ENCODE measurements at places on chromosomes 16 and 17.

- DNase-seq = no peak
Measured at GRCh38 chr16:47162670-47163420, 19.1 kb upstream of the NETO2 start.

- no peak for DNase-seq
Measured at GRCh38 chr16:85418978-85419491, 194.1 kb upstream of the GSE1 start.

DNA sequence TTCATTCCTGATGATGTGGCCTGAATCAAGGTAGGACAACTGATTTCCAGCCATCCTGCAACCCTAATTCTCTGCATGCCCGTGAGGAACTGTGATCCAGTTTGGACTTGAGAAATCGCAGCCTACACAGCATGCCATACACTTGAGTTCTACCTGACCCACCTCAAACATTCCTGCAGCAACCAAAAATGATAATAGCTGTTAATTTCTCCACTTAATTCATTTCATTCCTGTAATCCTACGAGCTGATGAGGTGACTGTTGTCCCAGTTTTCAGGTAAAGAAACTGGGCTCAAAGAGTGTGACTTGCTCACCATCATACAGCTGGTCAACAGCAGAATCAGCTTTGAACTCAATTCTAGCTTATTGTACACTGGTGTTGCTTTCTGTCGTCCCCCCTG is 2.2 kb upstream of the GAS7 start:
- no peak for DNase-seq

- no peak for DNase-seq
Measured at GRCh38 chr17:27469256-27469655, 13.0 kb downstream of the KSR1 start.

DNA sequence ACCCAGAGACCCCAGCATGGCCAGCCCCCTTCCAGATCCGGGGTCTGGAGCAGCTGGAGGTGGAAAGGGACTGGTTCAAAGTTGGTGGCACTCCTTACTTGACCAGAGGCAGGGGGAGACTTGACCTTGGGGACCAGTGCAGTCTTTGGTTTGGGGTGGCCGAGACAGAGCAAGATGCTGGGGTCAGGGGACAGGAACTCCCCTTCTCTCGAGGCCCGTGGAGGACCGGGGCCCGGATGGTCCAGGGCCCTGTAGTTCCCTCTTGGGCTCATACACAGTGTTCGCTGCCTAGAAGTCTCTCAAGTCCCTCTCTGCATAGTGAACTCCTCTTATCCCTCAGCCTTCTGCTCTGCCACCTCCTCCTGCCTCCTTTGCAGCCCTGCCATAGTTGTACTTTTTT is 601 bp upstream of the PRSS33 start:
- no peak for DNase-seq

- DNase-seq = no peak
Measured at GRCh38 chr17:76111956-76112355, 8.4 kb upstream of the EXOC7 start.

GRCh38 chr17:57559226-57559625 is 185.9 kb downstream of the CCDC182 start:
- no peak for DNase-seq

GRCh38 chr17:83127431-83128160 is 48.2 kb downstream of the METRNL start:
- no peak for DNase-seq

DNA sequence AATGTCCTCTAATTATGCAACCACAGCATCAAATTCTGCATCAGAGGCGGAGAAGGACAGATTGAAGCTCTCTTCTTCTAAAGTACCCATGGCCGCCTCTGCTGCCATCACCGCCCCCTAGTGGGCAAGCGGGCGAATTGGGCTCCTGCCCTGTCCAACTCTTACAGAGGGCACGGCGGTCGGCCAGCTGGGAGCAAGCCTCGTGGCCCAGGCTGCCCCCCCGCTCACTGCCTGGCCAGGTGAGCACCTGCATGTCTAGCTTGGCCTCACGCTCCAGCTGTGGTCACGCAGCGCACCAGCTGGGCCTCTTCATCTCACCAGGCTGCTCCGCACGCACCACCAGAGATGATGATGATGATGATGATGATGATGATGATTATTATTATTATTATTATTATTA is 146.1 kb upstream of the TOM1L1 start:
- no peak for DNase-seq

- DNase-seq = no peak
Measured at GRCh38 chr17:29573558-29573869, 5.0 kb downstream of the TP53I13 start.

GRCh38 chr17:74165797-74166365 is 37.6 kb upstream of the RPL38 start:
- no peak for DNase-seq

DNA sequence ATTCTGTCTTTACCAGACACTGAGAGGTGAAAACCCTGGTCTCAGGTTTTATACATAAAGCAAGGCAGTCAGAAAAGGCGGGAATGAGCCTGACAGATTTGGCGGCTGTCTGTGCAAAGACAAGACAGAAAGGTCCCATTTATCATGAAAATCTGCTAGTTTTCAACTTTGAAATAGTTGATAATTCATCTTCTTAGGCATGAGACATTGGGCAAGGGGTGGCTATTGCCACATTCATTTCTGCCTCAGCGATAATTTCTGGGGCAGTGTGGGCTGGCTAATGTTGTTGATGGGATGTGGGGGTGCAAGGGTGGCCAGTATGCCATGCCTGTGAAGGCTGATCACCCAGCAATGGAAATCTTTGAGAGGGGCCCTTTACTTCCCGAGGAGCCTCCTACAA is 173.8 kb upstream of the RPH3AL start:
- DNase-seq = no peak

DNA sequence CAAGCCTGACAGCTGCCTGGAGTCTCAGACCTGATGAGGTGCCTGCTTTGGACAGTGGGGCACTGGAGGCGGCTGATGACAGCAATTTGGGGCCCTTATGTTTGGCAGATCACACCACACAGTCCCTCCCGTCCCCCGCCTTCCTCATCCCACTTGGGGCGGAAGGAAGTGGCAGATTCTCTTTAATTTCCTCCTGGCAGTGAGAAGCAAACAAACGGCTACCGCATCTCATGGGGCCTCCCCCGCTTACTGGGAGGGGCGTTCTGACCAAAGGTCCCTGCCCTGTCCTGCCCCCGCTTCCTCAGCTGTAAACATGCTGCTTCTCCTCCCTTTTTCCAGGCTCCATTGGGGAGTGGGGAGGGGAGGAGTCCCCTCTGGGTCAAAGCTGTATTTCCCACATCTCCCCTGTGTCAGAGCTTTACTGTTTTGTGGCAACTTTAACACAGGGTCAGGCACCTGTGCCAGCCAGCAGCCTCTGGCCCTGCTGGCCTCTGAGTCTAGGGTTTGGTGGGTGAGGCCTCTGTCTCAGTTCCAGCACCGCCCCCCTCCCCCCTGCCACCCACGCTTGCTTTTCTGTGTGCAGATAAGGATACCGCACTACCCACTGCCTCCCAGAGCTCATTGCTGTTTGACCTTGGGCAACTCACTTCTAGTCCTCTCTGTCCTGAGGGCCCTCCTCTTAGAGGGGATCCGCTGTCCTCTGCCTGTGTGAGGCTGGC is 5.4 kb upstream of the NFATC3 start:
- DNase-seq = no peak

- no peak for DNase-seq
Measured at GRCh38 chr16:74718140-74718539, 17.5 kb upstream of the MLKL start.

DNA sequence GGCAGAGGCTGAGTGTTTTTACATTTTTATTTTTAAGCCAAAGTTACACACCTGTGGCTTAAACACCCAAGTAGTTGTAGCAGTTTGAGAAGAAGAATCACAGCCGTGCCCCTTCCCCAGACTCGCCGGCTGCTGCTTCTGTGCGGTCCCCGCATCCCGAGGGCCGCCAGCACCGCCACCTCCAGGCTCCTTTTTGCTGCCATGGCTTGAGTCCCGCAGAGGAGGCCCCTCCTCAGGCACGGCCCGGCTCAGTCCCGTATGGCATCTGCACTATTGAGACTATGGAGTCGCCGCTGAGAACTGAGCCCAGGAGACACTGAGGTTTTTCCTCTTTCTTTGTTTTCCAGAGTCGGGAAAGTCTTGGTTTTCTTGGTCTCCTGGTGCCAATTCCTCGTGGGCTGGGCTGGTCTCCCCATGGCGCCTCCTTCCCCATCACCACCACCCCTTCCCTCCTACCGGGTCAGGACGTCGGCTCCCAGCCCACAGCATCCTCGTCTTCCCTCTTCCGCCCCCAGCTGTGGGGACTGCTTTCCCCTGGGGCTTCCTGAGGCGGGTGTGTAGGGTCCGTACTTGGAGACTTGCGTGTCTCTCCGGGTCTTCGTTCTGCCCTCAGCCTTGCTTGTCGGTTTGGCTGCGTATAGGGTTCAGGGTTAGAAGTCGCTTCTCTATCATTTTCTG is 32.6 kb upstream of the CDH15 start:
- no peak for DNase-seq

GRCh38 chr16:30574678-30575077 is 3.2 kb upstream of the ZNF688 start:
- no peak for DNase-seq

DNA sequence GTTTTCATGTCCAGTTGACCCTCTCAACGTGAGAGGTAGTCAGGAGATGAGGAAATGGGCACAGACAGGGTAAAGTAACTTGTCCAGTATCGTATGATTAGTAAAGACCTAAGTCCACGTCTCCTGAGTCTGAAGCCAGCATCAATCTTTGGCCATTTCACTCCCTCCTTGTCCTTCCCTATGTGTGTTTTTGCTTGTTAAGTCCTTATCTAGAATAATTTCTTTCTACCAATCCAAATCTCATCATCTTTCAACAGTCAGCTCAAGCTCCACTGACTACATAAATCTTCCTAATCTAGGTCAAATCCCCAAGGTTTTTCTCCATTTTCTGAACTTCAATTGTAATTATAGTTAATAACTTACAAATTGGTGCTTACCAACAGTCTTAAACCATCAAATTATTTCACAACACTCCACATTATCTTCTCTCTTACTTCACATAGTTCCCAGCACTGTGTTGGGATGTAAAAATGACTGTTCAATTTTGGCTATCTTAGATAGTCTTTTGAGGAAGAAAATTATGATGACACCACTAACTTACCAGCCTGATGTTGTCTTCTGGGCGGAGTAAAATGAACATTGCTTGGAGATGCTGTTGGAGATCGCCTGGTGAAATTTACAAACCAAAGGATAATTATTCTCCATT is 72.3 kb upstream of the CORO6 start:
- no peak for DNase-seq

- no peak for DNase-seq
Measured at GRCh38 chr17:72538901-72539352, 418.1 kb downstream of the SOX9 start.

All from epithelial cell of proximal tubule (primary cell).